CD4-positive, alpha-beta T cell treated with Interleukin-1 beta for 1 hour (primary cell): ENCODE measurements at places on chromosomes 5 and 9.

DNA sequence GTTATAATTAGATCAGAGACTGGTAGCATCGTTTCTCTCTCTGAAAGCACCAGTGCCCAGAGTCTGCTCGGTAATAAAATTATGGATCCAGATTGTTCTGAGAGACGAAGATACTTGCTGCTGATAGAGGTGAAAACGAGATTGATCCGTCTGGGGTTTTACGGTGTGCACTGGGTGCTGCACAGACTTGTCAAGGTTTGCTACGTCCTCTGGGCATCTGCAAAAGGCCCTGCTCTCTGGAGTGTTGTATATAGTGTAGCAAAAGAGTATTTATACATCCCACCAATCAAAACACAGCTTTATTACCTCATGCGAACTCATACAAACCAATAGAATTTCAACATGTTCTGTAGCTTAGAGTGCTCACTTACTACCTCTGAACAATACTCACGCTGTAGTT is 219.3 kb downstream of the PBX3 start:
- no peak for DNase-seq

- no peak for DNase-seq
These were observed 5.9 kb upstream of the CSF1R start for GRCh38 chr5:150092159-150092787.

DNA sequence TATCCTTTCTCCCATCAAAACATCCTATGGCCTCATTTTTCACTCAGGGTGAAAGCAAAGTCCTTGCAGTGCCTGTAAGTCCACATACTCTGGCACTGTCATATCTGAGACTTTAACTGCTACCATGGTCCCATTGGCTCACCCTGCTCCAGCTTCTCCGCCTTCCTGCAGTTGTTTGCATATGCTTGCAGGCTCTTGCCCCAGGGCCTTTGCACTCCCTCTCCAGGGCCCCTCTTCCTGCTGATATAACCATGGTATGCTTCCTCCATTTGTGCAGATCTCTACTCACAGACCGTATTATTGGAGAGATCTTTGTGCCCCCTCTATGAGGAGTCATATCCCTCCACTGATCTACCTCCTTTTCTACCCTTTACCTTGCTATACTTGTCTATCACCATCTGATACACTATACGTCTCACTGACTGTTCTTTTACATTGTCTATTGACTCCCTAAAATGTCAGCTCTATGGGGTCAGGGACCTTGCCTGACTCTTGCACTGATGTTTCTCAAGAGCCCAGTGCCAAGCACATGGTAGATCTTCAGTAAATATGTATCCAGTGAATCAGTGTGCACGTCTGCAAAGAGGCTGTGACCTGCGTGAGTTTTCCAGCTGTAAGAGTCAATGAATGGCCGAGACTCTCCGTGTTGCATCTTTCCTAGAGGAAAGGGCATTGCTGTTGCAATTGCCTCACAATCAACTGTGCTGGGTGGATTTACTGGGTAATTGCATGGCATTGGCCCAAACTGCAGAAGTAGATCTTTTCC is 81.7 kb upstream of the CPEB4 start:
- no peak for DNase-seq

DNA sequence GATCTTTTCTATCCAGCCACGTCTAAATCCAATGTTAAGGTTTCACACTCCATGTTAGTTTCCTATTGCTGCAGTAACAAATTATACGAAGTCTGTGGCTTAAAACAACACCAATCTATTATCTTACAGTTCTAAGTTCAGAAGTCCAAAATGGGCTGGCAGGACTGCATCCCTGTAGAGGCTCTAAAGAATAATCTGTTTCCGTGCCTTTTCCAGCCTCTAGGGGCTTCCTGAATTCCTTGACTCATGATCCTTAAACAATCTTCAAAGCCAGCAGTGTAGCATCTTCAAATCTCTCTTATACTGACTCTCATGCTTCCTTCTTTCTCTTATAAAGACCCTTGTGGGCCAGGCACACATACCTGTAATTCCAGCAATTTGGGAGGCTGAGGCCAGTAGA is 6.8 kb downstream of the PLGRKT start:
- DNase-seq = no peak

DNA sequence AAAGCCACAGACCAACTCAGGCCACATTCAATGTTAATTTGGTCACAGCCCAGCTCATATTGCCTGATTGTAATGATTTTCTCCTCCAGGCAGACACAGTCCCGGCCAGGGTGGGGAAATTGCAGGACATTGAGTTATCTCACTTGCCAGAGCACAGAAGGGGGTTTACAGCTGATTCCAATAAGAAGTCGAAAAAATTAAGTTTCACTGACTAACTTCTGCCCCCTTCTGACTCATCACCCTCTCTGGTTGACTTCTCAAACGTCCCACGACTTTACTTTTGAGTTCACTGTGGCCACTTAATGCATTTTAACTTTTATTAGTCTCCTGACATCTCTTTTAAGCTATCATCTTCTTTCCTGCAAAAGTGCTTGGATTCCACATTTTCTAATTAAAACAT is 321.4 kb upstream of the WWC1 start:
- DNase-seq = no peak

GRCh38 chr5:165209101-165209727 is 1703.8 kb downstream of the MAT2B start:
- DNase-seq = no peak

GRCh38 chr9:34291023-34291422 is 38.0 kb downstream of the KIF24 start:
- DNase-seq = no peak

GRCh38 chr9:131446276-131446675 is 52.4 kb downstream of the PRRC2B start:
- DNase-seq = no peak

DNA sequence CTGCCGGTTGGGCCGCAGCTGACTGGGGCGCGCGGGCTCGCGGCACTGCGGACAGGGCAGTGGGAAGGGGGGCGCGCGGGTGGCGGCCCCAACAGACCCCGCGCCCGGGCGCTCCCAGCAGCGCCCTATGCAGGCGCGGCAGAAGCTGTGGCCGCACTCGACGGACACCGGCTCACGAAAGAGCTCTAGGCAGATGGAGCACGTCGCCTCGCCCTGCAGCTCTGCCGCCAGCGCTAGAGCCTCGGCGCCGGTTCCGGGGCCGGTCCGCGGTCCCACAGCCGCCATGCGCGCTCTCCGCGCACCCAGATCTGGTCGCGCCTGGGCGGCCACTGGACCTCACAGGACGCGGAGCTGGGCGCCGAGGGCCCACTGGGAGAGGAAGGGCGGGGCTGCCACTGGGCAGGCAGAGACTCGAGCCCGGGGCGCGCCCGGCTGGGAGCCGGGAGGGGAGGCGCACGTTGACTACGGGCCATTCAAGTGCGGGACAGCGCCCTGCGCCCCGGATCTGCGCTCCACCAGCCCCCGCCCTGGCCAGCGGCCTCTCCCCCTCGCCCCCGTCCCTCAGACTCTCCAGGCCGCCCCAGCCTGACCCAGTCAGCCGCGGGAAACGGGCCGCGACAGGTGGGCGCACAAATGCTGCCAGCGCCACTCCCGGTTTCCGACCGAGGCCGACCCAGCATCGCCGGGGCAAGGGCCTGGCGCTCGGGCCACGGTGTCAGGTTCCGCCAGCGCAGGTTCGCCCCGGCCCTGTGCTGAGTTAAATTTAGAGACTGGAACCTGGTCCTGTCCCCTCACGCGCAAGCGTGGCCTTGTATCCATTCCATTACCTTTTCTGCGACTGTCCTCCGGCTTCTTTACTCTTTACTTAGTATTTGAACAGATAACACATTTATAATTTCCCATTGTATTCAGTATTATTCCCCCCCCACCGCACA is at the start of gene TRIM7:
Gene TRIM7, minus strand, starts transcription at position 371 of the 935 bp plus-strand sequence. Its CDS starts 86 bp downstream, at position 285.
- no peak for DNase-seq

DNA sequence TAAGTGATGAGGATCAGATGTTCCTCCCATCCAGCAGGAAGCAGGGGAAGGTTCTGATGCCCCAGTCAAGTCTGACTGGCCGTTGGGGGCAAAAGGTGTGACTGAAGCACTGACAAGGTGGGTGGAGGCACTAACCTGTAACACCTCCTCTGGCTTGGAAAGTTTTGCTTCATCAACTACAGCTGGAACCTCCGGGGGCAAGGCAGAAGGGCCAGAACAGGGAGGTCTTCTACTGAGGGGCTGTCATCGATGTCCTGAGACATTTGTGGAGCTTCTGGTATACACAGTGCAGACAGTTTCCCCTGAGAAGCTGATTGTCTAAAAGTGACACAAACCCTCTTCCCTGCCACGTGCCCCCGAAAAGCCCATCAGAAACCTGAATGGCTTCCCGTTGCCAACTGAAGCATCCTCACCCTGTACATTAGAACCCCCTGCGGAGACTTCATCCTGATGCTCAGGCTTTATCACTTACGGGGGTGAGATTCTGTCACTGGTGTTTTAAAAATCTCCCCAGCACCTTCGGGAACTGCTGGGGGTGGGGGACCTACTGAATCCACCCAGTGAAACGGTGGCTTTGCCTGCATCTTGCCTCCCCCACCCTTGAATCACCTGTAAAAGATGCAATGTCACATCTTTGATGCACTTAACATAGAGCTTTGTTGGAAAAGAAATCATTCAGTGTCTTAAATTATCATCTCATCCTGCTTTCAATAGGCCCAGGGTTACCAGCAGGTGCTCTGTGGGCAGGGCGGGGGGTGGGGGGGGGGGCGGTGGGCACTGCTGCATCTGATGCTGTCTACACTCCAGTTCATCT is 24.6 kb downstream of the TRAF1 start:
- DNase-seq = peak; percentile 20

GRCh38 chr5:154547551-154547950 is 69.5 kb upstream of the HAND1 start:
- DNase-seq = no peak

DNA sequence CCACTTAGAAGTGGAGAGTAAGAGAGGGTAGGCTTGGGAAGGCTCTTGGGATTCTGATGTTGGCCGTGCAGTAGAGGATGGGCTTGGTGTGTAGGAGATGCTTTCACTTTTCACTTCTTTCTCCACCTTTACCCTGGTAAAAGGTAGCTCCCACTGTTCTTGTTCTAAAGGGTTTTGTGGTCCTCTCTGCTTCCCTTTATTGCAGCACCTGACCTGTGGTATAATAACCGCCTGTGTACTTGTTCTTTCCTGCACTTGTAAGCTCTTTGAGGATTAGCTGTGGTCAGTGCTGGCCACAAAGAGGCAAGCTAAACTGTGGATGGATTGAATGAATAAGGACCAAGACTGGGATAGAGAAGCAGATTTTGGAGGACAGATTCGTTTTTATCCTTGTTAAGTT is 25.2 kb downstream of the KDM4C start:
- DNase-seq = no peak

DNA sequence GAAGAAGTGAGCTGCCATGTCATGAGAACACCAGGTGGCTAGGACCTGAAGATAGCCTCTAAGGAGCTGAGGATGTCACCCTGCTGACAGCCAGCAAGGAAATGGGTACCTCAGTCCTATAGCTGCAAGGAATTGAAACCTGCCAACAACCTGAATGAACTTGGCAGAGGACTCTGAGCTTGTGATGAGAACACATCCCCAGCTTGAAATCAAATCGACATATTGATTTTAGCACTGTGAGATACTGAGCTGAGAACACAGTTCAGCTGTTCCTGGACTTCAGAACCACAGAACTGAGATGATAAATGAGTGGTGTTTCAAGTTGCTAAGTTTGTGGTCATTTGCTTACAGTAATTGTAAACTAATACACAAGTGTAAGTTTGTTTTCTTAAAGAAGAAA is 5.5 kb upstream of the RASEF start:
- DNase-seq = no peak

GRCh38 chr9:80077059-80077458 is 505.3 kb downstream of the TLE4 start:
- DNase-seq = no peak

DNA sequence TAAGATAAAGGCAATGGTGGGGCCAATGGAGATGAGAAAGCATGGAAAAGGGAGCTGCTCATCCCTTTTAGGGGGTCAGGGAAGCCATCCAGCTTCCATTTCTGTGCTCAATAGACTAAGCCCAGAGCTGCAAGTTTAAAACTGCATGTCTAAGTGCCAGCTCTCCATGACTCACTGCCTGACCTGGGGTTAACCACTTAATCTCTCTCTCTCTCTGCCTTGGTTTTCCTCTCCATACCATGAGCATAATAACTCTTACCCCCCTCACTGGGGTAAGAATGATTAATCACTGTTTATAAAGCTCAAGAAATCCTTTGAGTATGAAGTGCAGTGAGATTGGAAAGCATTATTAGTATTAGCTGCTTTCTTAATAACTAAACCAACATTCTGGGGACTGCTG is 1382.4 kb upstream of the WWC1 start:
- DNase-seq = no peak

GRCh38 chr5:158175934-158176481 is 317.1 kb upstream of the CLINT1 start:
- no peak for DNase-seq

DNA sequence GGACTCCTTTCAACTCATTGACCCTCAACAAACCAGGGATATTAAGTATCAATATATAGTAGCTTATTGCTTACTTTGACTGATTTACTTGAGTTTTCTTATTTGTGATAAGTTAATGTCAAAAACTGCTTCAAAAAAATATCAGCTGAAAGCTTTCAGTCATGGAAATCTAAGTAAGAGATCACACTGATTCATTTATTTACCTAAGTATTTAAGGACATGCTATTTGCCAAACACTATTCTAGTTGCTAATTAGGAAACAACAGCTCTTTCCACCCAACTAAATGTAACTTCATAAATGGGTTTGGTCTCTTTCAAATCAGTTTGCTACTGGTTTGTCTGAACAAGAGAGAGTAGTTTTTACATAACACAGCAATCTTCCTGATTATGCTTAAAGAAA is 48.2 kb downstream of the CHD1 start:
- DNase-seq = no peak

GRCh38 chr9:117044241-117044640 is 357.1 kb downstream of the TRIM32 start:
- DNase-seq = no peak

- no peak for DNase-seq
These were observed 108.9 kb downstream of the IZUMO3 start for GRCh38 chr9:24436761-24437160.

GRCh38 chr5:66876266-66876807 is 280.1 kb downstream of the MAST4 start:
- DNase-seq = no peak

GRCh38 chr5:14678773-14679334 is 14.3 kb downstream of the OTULIN start:
- DNase-seq = no peak

DNA sequence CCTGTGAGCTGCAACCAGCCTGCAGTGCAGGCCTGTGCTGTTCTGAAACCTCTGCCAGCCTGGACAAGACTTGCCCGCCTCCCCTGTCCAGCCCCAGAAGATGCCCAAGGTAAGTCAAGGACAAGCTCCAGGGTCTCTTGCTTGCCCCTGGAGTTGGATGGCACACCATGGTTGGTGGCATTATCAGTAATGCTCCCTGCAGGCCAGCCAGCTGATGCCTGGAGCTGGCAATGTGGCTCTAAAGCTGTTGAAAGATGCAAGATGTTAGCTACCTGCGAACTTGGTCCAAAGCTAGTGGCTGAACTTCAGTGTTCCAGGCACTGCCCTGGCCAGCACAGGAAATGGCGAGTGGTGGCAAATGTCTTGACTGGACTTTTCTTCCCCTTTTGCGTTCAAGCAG is 14.0 kb upstream of the LTC4S start:
- DNase-seq = no peak

GRCh38 chr9:68739621-68740174 is 34.7 kb downstream of the PIP5K1B start:
- DNase-seq = no peak
